ENCODE measurements at places on chromosomes 11 and 22. TPM values are rescaled to one million over a fixed set of nuclear protein-coding genes. Genes with fewer than 3 reads are reported as not detected.

Gene UPK3A
- total RNA-seq = 233 TPM

Gene GPHA2
- total RNA-seq = not detected

Gene TSPAN32
- 4.3 TPM for total RNA-seq

Gene OR51G1
- total RNA-seq = not detected

Gene RBMXL2
- total RNA-seq = not detected

Gene NAA40
- total RNA-seq = 26.4 TPM

Gene NOX4
- 1.6 TPM for total RNA-seq

Gene HTR3B
- not detected for total RNA-seq

Gene ELMOD1
- total RNA-seq = 0.39 TPM

Gene DENND5A
- 75.0 TPM for total RNA-seq

Gene DEUP1
- not detected for total RNA-seq

Gene ZDHHC24
- 14.2 TPM for total RNA-seq

Gene CRYBA4
- total RNA-seq = 1.1 TPM

Gene TSSK2
- not detected for total RNA-seq

Gene KCTD14
- total RNA-seq = 7.6 TPM

Gene SCGB1A1
- total RNA-seq = not detected

Gene ST14
- 103 TPM for total RNA-seq

Gene C11orf97
- not detected for total RNA-seq

Gene SYT12
- total RNA-seq = 4.8 TPM

Gene ZW10
- total RNA-seq = 15.1 TPM

Gene RFPL1
- total RNA-seq = not detected

Gene SCN3B
- 2.1 TPM for total RNA-seq

Gene TREH
- total RNA-seq = 0.44 TPM

Gene NELL1
- total RNA-seq = not detected

Gene ZNF214
- total RNA-seq = 4.3 TPM

Gene KBTBD3
- 13.2 TPM for total RNA-seq

Gene FADD
- total RNA-seq = 25.8 TPM

Gene MIOX
- total RNA-seq = not detected

Gene KCNJ4
- total RNA-seq = not detected
